ENCODE measurements at places on chromosomes 4 and X.

GRCh38 chrX:54482839-54483593 is 13.0 kb downstream of the FGD1 start:
- DNase-seq = no peak

DNA sequence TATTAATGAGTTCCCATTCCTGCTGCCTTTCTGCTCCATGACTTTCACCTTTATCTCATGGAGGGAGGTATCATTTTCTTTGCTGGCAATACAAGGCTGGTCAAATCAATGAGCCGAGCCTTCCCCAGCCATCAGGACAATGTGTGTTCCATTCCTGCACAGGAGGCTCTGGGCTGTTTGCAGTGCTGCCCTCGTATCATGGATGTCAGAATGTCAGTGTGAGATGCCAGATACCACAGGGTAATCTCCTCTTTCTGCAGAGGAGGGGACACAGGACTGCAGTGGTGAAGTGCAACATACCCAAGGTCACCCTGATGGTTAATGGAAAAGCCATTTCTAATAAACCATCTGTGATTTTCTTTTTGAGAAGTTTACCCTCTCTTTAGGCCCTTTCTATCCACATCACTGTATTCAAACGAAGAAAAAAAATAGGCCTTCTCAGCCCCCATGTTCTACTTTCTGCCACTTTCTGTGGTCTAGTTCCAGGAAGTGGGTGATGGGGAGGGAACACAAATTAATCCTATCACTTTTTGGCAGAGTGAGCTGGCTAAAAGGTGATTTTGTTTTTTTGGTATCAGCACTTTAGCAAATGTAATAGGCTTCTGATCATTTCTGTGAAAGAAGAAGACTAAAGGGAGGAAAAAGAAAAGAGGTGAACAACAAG is 490.2 kb upstream of the BOD1L1 start:
- DNase-seq = no peak

DNA sequence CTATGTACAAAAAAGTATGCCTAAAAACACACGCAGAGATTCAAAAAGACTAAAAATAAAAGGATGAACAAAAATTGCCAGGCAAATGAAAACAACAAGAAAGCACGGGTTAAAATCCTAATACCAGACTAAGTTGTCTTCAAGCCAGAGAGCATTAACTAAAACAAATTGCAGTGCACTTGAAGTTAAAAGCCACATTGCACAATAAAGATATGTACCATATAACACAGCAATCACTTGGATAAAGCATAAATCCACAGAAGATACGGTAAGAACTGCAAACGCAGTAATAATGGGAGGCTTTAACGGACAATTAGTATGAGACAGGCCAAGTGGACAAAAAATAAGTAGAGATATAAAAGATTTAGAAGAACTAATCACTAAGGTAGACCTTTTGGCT is 14.9 kb downstream of the CCDC158 start:
- DNase-seq = no peak

DNA sequence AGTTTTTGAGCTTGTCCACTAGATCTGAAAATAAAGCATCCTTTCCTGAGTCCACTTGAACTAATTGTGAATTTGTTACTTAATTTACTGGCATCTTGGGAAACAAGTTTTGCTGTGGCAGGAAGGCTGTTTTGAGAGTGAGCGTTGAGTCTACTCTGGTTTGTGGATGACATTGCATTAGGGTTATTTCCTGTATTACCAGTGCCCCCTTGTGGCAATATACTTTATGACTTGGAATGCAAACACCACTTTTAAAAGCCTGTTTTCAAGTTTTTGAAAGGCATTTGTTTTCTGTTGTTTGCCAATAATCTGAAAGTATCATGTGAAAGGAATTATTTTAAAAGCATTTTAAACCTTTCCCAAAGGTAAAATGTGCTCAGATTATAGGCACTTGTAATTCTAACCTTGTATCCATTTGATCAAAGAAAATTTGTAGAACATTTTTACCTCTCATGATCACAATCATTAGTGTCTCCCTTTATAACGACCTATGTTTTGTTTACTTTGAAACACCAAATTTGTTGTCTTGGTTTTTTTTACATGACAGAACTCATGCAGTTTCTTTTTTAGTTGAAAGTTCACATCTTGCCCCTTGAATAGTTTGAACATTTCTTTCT is 18.0 kb upstream of the CYP2U1 start:
- no peak for DNase-seq

DNA sequence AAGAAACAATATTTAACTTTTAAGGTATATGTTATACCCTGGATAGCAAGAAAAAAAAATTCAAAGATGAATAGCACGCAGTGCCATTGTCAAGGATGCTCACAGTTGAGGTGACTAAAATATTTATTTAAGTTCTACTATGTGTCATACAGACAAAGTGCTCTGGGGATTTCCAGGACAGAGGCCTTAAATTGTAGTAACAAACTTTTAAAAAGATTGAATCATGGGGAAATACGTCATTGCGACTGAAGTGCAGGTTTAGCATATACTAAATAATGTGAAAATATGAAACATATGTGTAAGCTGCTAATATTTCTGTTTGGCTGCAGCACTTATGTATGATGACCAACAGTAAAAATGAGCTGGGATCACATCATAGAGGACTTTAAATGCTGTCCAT is 748.0 kb upstream of the PCDH7 start:
- DNase-seq = no peak

DNA sequence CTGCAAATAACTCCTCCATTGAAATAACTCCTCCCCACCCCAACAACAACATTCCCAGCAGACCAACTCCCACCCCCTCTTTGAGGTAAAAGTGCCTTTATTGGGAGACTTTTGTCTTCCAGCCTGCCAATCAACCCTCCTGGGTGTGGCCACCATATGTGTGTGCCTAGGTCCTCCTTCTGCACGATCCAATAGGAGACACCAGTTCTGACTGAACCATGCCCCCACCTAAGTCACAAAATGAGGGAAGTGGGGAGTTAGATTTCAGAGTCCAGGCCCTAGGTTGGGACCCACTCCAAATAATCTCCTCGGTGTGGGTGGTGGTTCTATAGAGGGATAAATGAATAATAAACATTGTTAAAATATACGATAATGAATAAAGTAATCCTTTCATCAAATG is 3.0 kb downstream of the PLP2 start:
- DNase-seq = no peak

DNA sequence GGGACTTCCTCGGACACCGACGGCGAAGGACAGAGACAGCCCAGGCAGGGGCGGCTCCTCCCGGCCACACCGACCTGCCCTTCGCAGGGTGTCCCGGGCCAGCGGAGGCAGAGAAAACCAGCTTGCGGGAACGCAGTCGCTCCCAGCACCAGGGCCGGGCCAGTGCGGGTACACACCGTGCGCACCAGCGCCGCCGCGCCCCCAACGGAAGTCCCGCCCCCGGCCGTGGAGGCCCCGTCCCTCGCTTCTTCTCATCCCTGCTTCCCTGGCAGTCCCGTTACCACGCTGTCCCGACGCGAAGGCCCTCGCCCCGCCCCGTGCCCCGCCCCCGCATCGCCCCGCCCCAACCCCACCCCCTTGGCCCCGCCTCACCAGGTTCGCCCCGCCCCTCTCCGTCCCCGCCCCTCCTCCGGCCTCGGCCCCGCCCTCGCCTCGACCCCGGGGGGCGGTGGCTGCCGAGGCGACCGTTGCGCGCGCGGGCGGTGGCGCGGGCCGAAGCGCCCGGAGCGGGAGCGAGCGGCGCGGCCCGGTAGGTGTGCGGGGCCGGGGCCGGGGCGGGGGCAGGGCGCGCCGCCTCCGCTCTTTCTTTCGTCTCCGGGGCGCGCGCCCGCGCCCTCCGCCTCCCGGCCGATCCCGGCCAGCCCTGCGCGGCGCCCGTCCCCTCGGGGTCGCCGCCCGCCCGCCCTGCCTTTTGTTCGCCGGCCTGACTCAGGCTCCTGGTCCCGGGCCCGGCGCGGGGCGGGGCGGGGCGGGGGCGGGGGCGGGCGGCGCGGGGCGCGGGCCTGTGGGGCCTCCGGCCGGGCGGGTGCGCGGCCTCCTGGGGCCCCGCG is at the start of gene RGS12:
RGS12 (plus strand) TSS at position 451 of the 830 bp plus-strand sequence. CDS start 23,150 bp downstream, outside the sequence.
- DNase-seq = peak; percentile 94

- no peak for DNase-seq
Measured at GRCh38 chr4:108109997-108110416, 58.7 kb downstream of the LEF1 start.

GRCh38 chrX:84453351-84454246 is 48.7 kb downstream of the HDX start:
- DNase-seq = no peak

GRCh38 chrX:39212456-39212855 is 411.2 kb downstream of the MID1IP1 start:
- no peak for DNase-seq

DNA sequence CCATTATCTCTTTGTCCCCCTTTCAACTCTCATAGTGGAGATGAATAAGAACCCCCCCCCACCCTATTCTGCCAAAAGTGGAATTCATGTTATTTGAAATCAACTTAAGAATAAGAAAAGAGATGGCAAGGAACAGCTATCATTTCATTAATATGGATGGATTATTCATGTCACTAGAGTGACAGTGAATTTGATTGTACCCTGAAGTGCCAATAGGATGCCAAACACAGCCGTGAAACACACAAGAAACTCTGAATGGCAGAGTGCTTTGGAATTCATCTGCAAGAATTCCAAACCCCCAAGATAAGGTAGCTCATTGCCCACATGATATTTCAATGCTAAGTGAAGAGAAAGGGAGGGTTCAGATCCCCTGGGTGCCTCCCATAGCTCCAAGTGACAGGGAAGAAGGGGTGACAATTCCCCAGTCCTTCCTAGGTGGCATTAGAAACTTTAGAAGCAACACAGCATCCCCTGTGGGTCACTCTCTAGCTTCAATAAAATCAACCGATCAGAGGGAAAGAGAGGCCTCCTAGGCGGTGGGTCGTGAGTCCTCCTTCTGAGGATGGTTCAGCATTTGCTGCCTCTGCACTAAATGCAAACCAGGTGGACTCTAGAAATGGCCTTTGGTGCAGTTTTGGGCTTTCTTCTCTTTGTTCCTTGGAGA is 84.3 kb downstream of the MGST2 start:
- no peak for DNase-seq
